ENCODE measurements at places on chromosomes 1 and 21.

DNA sequence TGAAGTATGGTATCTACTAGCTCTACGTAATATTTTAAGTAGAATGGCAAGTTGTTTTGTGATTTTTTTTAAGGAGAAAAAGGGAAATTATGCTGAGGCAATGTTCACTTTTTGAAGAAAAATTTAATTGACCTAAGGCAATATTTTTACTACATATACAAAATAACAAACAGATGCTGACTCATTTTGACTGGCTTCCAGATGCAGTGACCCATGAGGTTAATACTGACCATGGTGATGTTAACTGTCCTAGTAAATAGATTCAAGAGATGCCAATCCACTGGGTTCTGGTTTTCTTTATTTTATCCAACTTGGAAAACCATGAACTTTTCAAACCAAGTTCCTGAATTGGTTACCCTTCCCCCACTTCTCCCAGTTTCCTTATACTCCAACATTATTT, 154.9 kb downstream of the CRB1 start:
- no peak for DNase-seq

- DNase-seq: no peak
Measured at GRCh38 chr1:167668108-167668507, 38.1 kb downstream of the RCSD1 start.

- no peak for DNase-seq
Measured at GRCh38 chr1:221774054-221774842, 32.4 kb upstream of the DUSP10 start.

GRCh38 chr21:45590246-45590725, 48.0 kb upstream of the SLC19A1 start:
- no peak for DNase-seq

Data from vagina (tissue), 2 donors.